ENCODE measurements at places on chromosomes 1 and 21. TPM values are rescaled to one million over a fixed set of nuclear protein-coding genes. Genes with fewer than 3 reads are reported as not detected.
A peak's percentile ranks its signal among the peaks of the same experiment; 100 is the strongest.

GRCh38 chr1:89952605-89953130 is 42.2 kb upstream of the ZNF326 start:
- DNase-seq: no peak

- no peak for DNase-seq
These were observed 13.6 kb upstream of the PTPN7 start for GRCh38 chr1:202173993-202174392.

- DNase-seq: no peak
These were observed 62.1 kb downstream of the FH start for GRCh38 chr1:241457421-241457820.

GRCh38 chr1:201737352-201738060 is 91.5 kb upstream of the IPO9 start:
- peak; percentile 80 for DNase-seq

- DNase-seq: no peak
These were observed 2.3 kb upstream of the LYPLAL1 start for GRCh38 chr1:219171192-219171935.

DNA sequence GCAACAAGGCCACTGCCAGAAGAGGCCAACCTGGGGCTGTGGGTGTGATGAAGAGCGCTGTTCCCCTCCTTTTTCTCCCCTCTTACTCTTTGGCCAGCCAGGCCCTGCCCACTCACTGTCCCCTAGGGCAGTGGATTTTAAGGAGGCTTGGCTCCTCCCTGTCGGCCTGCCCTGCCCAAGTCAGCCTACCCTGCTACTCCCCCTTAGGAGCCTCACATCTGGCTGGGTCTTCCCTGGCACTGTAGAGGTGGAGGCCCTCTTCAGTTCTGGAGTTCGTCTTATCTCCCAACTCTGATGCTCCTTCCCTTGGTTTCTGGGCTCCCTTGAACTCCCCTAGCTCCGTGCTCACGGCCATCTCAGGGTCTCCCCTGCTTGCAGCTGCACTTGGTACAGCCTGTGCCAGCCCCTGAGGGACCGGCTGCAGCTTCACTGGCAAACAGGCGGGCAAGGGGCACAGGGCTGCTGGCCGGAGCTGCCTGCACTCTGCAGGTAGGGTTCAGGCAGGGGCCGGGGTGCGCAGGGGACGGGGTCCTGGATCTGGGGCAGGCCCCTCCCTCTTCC is 4.0 kb downstream of the AMPD2 start:
- no peak for DNase-seq

GRCh38 chr1:184930232-184930631 is 44.1 kb downstream of the NIBAN1 start:
- no peak for DNase-seq

DNA sequence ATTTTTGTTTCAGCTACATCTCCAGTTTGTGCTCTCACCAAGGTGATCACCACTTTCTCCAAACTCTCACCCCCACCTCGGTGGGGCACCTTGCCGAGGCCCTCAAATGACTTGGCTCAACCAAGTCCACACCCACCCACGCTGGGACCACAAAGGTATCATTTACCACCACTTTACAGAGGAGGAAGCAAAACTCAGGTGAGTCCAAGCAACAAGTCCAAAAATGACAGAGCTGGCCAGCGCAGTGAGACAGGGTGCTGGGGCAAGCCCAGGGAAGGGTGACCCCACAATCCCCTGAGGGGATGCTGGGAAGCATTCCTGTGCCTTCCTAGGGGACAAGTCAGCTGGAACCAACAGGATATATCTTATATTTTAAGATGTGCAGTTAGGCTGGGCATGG is 24.7 kb downstream of the SSBP3 start:
- DNase-seq: no peak

- DNase-seq: no peak
These were observed 48.9 kb downstream of the SLC66A1 start for GRCh38 chr1:19360843-19361610.

DNA sequence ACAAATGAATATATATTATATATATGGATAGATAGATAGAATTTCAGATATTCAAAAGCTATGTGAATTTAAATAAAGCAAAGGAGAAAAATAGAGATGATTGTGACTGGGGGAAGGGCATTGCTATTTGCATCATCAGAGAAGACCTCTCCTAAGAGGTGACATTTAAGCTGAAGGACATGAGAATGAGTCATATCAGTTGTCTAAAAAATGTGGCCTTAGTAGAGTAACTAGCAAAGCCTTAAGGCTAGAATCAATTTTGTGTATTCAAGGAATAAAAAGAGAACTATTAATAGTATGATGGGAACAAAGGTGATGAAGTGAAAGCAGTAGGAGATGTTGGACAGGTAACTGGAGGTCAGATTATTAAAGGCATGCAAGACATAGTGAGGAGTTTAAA is 34.8 kb upstream of the SLC35F3 start:
- DNase-seq: no peak

- no peak for DNase-seq
These were observed 19.7 kb upstream of the SFT2D2 start for GRCh38 chr1:168206111-168206510.

DNA sequence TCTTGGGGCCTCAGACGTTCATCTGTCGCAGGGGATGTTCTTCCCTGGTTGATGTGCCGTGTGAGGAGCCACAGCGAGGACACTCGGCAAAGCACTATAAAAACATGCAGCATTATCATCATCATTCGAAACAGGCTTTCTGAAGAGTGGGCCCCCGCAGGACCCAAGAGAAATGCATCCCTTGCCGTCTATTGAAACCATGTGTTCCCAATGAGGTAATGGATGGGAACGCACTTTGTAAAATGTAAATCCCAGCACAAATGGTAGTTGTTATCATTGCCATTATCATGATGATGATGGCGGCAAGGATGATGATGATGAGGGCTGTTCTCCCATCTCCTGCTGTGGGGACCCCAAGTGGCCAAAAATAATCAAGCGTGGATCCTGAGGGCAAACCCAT is 76.8 kb downstream of the GLIS1 start:
- no peak for DNase-seq

OR2L13 gene
- total RNA-seq: not detected

Data from left ventricle myocardium inferior (tissue), 1 donor.